GDM1 (cell line): ENCODE measurements at places on chromosomes 3 and 15.

DNA sequence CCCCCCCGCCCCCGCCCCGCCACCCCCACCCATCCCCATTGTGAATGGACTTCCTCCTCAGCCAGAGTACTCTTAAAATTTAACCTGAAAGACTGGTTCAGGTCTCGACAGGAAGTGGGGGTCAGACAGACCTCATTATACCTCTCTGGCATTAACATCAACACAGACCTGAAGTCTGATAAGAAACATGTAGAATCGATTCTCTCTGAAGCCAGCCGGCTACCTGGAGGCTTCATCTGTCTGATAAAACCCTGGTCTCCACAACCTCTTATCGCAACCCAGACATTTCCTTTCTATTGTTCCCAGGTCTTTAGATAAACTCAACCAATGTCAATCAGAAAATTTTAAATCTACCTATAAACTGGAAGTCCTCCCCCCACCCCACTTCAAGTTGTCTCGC is 42.6 kb downstream of the SLCO2A1 start:
- DNase-seq: no peak

GRCh38 chr3:150765949-150766720 is 3.2 kb upstream of the SIAH2 start:
- no peak for DNase-seq

- peak; percentile 56 for DNase-seq
These were observed 34.3 kb downstream of the CCR3 start for GRCh38 chr3:46276497-46277099.

- DNase-seq: no peak
These were observed 28.7 kb downstream of the TAMM41 start for GRCh38 chr3:11818033-11818432.

- no peak for DNase-seq
These were observed 403.5 kb downstream of the SHQ1 start for GRCh38 chr3:72444656-72445223.

DNA sequence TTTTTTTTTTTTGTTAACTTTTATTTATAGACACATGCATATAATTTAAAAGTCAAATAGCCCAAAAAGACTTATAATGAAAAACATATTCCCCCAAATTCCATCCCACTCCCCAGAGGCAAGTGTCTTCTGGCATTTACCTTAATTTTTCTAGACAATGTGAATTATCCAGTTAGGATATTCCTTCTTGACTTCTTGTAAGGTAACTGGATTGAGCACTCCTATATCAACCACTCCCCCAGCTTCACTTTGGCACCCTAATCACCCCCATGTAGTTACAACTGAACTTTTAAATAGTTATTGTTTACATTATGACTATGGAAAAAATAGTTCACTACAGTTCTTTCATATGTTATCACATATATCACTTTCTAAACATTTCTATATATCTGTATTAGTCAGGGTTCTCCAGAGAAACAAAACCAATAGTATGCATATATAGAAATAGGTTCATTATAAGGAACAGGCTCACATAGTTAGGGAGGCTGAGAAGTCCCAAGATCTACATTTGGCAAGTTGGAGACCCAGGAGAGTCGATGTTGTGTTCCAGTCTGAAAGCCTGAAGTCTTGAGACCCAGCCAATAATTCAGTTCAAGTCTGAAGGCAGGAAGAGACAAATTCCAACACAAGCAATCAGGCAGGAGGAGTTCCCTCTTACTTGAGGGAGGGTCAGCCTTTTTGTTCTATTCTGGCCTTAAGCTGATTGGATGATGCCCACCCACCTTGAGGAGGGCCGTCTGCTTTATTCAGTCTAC is 175.8 kb downstream of the THSD4 start:
- no peak for DNase-seq

- no peak for DNase-seq
These were observed 18.3 kb downstream of the UBAP1L start for GRCh38 chr15:65096481-65097385.

DNA sequence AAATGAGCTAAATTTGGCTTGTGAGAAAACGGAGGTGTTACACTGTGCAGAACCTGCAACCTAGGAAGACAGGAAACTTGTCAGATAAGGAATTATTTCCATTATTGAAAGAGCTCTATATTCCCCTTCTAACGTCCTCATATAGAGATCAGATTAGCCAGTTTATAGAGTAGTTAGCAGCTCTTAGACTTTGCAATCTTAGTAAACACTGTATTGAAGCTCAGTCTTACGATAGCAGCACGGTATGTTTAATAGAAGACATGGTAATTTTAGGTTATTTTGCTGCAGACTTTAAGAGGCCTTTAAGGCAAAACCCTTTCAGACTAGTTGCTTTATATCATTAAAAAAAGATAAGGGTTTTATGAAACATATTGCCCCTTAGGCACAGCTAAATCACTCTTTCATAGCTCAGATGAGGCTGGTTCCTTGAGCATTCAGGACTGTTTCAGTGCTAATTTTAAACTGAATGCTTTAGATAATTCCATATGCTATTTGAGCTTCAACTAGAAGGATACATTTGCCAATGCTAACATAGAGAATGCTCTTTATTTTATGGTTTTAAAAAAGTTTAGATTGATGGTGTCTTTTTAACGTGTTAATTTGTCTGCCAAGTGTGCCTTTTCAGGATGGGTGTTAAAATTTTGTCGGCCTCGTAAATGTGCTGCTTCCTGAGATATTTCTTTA is 234.3 kb downstream of the PYDC2 start:
- DNase-seq: no peak

GRCh38 chr3:41794748-41795589 is 166.9 kb downstream of the ULK4 start:
- DNase-seq: no peak

DNA sequence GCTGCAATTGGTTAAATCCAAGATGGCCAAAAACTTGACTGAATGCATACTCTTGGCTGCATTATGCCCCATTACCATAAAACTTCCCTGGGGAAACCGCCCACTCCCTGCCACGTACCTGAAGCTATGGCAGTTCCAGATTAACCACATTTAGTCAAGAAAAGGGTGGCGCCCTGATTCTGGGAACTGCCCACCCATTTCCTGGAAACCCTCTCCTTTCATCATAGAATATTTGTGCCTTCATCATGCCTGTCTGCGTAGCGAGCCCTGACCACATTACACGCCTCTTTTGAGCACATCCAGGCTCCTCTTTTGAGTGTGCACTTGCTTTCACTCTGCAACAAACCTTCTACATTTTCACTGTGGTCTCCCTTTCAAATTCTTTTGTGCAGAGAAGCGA is 5.2 kb downstream of the LINS1 start:
- DNase-seq: no peak

- no peak for DNase-seq
These were observed 140.4 kb downstream of the RORA start for GRCh38 chr15:61088675-61089074.

DNA sequence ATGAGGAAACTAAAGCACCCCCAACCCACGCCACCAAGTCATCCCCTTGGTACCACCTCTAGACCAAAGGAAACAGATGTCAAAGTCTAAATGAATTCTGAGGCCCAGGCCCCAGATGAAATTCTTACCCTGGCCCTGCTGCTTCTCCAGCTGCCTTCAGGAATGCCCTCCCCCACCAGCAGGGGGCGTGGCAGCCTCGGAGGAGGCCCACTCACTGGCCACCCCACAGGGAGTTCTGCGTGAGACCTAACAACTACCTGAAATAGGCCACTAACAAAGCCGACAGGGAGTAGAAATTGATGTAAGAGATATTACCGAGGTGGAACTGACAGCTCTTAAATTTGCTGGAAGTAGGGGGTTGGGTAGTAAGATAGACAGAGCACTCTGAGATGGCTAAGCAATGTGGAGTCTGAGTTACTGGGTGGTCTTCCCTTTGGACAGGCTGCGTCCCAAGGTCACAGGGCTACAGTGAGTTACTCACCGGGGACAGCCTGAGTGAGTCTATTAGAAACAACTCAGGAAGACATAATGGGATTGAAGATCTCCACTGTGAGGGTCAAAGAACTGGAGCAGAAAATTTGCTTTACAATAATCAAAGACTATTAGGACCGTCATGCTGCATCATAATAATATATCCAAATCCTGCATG is 240.7 kb downstream of the SHOX2 start:
- DNase-seq: peak; percentile 2

DNA sequence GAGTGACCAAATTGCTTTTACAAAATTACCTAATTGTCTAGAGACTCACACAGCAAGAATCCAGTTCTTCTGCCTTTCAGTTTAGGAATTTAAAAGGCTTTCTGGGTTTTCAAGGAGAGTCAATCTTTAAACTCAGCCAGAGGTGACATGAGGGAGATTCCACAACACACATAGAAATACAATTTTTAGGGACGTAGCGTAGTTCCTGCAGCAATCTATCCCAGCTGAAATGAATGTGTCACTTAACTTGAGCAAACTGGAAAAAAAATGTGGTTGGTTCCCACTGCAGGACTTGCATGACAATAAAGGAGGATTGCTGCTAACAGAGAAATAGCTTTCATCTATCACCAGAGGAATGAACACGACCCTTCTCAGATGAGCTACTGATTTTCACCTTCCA is 269.7 kb downstream of the OTOL1 start:
- DNase-seq: no peak

DNA sequence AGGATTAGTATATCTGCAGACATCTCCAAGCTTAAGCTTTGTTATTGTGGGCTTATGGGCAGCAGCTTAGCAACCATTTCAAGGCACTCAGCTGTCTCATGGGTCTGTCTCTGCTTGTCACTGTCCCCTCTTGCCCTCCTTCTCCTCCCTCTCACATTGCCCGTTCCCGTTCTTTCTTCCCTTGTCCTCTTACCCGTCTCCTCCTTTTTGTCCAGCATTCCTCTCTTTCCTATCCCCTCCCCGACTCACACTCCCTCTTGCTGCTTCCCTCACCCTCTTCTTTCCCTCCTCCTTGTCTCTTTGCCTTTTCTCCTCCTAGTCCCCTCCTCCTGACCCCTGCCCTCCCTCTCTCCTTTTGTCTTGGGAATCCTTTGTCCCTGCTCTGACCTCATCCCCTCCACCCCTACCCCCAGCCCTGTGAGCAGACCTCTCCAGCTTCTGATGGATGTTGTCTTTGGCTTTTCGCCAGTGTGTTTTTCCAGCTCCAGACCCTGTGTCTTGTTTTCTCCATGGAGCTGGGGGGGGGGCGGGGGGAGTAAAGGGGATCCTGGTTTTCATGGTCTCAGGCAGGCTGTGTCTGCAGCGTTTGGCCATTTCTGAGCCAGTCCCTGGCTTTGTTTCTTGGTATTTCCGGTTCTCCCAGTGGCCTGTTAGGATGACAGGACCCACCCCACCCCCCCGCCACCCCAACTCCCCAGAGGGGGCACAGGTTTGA is 47.9 kb upstream of the TRAK1 start:
- no peak for DNase-seq

GRCh38 chr3:19668163-19668562 is 265.9 kb downstream of the EFHB start:
- no peak for DNase-seq

DNA sequence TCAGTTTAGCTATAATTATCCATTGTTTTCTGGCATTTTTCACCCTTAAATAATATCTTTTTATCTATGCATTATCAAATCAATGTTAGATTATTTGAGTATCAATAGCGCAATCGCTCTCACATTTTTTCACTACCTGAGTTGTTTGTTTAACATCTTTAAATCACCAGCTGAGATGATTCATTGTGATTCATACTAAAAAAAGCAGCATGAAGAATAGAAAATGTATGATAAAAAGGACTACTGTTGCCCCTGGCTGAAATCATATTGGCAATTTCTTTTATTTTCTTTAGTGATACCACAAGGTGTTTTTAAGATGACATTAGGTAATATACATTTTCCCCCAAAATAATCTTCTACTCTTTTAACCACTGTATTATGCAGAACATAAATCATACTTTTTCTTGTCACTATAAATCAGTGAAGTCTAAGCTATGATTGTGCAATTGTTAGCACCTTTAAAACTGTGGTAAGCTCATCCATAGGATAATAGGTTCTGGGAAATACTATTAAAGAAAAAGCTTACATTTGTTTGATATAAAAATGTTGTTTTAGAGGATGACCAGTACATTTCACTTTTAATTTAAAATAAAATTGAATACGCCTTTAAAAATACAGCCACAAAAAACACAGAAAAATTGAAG is 889.1 kb downstream of the NAALADL2 start:
- no peak for DNase-seq

GRCh38 chr15:77060546-77060945 is 10.4 kb downstream of the TSPAN3 start:
- no peak for DNase-seq
